ENCODE measurements at places on chromosomes 2 and 18.

DNA sequence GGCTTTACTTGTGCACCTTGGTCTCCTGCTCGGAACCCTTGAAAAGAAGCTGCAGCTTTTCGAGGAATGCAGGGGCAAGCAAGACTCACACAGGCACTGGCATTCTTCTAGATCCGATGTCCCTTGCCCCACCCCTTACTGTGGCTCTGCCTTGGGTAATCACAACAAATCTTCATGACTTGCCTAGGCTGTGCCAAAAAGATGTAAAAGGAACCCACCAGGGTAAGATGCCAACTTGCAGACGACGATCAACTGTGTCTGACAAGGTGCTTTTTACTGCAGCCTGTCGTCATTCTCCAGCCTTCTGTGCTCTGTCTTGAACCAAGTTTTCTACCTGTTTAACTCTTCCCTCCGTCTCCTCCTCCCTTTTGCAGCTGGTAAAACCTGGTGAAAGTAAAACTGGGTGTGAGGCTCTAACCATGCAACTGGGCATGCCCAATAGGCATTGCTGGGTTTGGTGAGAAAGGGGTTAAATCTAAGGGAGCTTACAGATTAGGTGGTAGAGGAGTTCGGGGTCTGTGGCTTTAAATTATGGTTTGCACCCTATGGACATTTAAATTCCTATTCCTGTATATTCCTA is 909 bp upstream of the NRXN1 start:
- no peak for DNase-seq

DNA sequence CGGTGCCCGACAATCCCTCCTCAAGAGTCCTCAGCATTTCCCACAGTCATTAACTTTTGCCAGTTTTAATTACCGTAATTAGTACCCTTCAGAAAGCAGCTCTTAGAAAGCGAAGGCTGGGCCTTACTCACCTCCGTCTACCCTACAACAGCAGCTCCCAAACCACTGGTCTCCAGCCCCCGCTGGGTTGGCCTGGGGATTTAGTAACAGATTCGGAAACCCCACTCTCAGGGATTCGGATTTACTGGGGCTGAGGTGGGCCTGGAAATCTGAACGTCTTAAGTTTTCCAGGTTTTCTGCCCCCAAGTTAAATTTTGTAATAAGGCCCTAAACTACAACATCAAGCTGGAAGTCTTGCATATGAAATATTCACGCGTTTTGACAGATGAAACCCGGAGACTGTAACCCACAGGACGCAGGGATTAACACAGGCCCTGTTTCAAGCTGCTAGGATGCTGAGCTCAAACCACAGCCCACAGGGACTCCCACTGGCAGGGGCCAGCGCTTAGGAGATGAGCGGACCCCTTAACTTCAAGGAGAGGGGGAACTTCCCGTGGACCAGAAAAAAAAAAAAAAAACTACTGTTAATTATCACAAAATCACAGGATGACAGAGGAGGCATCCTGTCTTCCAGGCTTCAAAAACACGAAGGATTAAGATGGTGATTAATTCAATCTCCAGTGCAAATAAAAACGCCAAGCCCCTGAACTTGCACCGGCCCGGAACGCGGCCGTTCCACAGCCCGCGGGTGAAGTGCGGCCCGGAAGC is 985 bp downstream of the ILKAP start:
- peak; percentile 65 for DNase-seq

DNA sequence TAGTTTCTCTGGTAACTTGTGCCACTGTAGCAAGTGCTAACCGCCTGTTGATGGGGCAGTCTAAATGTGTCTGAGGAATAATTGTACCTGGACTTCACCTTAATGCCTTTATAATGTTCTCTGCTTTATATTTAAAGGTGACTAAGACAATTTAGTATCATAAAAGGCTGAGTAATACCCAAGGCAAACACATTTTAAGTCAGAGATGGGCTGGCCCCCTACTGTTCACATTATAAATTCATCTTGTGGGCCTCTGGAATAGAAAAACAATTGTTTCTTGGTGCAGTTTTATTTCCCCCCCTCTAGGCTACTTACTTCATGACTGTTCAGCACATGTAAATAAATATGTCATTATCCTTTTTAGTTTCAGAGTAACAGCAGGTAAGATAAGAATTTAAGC is 559.3 kb upstream of the PIK3C3 start:
- peak; percentile 45 for DNase-seq

DNA sequence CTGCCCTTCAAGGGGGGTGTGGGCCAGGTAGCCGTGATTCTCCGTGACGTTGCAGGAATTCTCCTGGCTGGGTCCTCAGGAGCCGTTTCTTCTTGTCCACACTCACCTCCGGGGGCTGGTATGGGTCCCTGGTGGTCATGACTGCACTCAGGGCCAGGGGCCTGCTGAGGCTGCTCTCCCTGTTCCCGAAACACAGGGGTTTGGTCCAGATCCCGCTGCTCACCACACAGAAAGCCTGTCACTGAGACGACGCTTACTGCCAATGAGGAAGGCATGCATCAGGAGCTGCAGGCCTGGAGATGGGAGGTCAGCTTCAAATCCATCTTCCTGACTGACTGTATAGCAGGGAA is 160.7 kb downstream of the RTP5 start:
- DNase-seq = no peak

- DNase-seq = no peak
Observed at GRCh38 chr2:48812416-48812815, 56.9 kb upstream of the LHCGR start.

- no peak for DNase-seq
Observed at GRCh38 chr2:105840933-105841332, 96.2 kb downstream of the NCK2 start.

GRCh38 chr2:133765658-133766057 is 197.4 kb upstream of the NCKAP5 start:
- DNase-seq = no peak

DNA sequence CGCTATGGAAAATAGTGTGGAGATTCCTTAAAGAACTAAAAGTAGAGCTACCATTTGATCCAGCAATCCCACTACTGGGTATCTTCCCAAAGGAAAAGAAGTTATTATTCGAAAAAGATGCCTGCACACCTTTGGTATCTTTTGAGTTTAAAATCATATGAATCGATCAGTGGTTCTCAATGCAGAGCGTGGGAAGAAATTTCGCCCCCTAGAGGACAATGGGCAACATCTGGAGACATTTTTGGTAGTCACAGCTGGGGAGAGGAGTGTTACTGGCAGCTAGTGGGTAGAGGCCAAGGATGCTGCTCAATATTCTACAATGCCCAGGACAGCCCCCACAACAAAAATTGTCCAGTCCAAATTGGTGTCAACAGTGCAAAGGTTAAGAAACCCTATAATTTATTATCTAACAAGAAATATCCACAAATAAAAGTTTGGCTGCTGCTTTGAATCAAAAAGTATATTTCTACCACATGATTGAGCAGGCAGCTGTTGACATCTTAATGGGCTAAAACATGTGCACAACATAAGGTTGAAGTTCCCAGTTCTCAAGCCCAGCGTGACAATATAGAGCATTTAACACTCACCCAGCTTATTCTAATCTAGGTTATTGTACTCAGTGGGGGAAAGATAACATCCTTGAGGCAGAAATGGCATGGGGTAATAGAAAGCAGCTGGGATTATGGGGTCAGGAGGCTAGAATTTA is 425.7 kb downstream of the LRATD1 start:
- peak; percentile 85 for DNase-seq

GRCh38 chr18:63775166-63775730 is at the start of gene SERPINB7:
SERPINB7 (plus strand) TSS chr18:63775418; CDS start chr18:63782373, 6,955 bp downstream.
- no peak for DNase-seq

GRCh38 chr2:157894694-157895435 is 18.7 kb upstream of the ACVR1 start:
- no peak for DNase-seq

DNA sequence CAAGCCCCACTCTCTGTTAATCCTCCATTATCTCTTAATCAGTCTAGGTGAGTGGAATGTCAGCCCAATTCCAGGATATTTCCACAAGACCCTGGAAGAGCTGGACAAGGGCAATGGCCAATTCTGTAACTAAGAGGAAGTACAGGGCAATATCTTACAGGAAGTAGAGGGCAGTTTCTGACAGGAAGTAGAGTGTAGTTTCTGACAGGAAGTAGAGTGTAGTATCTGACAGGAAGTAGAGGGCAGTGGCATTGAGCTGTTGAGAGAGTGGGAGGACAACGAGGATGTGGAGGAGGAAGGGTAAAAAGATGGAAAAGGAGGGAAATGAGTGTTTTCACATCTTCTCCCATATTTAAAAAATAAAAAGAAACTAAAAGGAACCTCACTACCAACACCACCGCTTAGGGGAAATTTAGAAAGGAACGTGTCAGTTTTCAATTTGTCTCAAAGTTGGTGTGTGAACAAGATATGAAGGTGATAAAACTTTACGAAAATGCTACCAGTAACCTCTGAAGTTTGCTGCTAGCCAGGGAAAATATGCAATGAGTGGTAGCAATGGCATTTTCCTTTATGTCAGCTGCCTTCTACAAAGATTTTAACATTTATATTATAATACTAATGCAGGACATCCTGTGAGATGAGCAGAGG is 430.9 kb upstream of the HNRNPA3 start:
- peak; percentile 77 for DNase-seq

GRCh38 chr2:62884514-62884913 is 166.1 kb upstream of the OTX1 start:
- DNase-seq = no peak

GRCh38 chr2:6911721-6912120 is 5.5 kb upstream of the RNF144A start:
- no peak for DNase-seq

- DNase-seq = peak; percentile 57
Observed at GRCh38 chr2:143575340-143575739, 446.1 kb downstream of the ARHGAP15 start.

DNA sequence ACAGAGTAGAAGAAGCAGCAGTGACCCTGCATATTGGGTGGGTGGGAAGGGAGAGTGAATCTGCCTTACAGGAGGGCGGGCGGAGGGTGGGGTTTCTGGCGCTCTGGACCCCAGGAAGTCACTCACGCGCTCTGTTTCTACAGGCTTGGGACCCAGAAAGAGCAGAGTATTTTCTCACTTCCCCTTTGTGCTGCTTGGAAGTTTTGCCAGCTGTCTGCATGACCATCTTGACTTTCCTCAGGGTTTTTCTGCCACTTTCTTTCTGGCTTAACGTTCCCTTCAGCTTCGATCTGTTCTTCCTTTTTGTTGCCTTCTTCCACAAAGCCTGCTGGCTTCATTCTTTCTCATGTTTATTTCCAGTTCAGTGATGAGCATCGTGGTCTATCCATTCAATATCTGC is 383.1 kb downstream of the GALR1 start:
- DNase-seq = peak; percentile 67

GRCh38 chr2:20422402-20423271 is 24.2 kb upstream of the RHOB start:
- DNase-seq = peak; percentile 70

GRCh38 chr18:59908799-59909198 is 9.0 kb downstream of the PMAIP1 start:
- no peak for DNase-seq

- no peak for DNase-seq
Observed at GRCh38 chr2:232238108-232238507, 140.4 kb upstream of the ALPP start.

DNA sequence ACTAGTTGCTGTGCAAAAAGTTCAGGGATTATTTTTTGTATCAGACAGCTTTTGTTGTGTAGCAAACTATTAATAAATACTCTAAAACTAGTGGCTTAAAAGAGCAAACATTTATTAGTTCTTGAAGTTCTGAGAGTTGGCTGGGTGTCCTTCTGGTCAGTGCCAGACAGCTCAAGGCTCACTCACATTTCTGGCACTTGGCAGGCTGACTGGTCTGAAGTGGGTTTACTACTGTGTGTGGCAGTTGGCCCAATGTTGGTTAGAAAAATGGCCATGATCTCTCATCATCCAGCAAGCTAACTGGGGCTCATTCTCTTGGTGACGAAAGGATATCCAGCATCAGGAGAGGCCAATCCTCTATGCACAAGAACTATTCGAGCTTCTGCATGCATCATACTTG is 71.4 kb upstream of the ZNF385B start:
- DNase-seq = no peak

GRCh38 chr18:46542545-46542944 is 114.5 kb downstream of the LOXHD1 start:
- no peak for DNase-seq
